CD4-positive, alpha-beta T cell treated with Interleukin-10 for 1 hour (primary cell): ENCODE measurements at places on chromosomes 3 and 15.
A peak's percentile ranks its signal among the peaks of the same experiment; 100 is the strongest.

GRCh38 chr15:79474252-79474651 is 42.1 kb downstream of the MINAR1 start:
- no peak for DNase-seq

- no peak for DNase-seq
These were observed 1457.3 kb upstream of the ALCAM start for GRCh38 chr3:103909395-103909794.

DNA sequence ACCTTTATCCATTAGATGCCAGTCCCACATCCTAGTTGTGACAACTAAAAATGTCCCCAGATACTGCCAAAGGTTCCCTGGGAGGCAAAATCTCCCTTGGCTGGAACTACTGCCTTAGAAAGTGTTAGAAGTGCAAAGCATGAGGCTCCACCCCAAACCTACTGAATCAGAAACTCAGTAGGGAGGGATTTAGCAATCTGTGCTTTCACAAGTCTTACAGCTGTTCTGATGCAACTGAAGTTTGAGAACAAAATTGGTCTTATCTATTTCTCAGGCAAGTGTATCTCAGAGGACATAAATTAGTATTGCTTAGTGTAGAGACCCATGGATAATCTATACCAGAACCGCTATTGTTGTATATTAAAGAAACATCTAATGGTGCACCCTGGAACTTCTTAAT is 70.2 kb downstream of the CLDN1 start:
- no peak for DNase-seq

DNA sequence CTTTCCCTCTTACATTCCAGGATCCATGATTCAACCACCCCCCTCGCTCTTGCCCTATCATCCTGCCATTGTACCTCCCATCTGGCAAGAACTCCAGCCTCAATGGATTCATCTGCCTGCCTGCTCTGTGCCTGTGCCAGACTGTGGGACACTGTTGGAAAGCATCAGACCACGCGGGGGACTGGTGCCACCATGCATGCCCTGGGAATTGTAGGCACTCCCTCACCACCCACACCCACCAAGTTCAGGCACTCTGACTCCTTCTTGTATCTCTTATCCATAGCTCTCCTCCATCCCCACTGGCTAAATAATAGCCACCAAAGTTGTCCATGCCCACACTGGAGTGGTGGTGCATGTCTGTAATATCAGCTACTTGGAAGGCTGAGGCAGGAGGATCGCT is 143.8 kb downstream of the TPRA1 start:
- DNase-seq = no peak

DNA sequence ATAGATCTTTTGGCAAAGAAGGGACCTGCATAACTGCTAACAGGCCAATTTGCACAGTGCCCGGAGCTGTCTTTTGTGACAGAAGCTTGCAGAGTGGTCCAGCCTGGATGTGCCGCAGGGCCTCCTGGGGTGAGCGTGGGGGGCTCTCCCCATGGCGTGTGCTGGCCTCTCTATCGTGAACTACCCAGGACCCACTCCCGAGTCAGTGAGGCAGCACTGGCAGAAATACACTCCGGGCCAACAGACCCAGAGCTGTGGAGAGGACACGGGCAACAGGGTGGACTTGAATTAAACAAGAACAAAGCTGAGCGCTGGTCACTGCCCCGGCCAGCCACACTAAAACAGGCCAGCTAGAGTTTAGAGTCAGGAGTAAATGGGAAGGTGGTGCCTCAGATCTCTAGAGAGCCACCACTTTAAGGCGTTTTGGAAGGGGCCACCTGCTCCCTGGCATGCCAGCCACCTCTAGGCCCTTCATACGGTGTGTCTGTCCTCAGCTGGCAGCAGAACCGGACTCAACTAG is 152.1 kb downstream of the KLF13 start:
- DNase-seq = no peak

- DNase-seq = no peak
These were observed 9.1 kb downstream of the FES start for GRCh38 chr15:90893175-90894090.

DNA sequence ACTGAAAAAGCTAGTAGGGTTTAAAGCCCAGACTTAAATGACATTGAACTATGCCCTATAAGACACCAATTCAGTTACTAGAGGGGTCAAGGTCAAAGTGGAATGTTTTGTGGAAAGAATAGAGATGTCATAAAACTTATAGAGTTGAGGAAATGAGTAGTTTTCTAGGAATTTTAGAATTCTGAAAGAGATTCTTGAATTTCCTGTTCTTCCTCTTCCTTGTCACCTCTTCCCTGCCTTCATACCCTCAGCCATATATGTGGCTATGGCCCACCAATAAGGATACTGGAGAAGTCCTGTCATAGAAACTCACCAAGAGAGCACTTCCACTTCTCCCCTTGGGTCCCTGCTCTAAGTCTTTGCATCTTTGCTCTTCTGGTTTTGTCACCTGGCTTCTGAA is 104.9 kb upstream of the TGFBR2 start:
- no peak for DNase-seq

- DNase-seq = no peak
These were observed 24.9 kb downstream of the SIAH2 start for GRCh38 chr3:150737874-150738679.

DNA sequence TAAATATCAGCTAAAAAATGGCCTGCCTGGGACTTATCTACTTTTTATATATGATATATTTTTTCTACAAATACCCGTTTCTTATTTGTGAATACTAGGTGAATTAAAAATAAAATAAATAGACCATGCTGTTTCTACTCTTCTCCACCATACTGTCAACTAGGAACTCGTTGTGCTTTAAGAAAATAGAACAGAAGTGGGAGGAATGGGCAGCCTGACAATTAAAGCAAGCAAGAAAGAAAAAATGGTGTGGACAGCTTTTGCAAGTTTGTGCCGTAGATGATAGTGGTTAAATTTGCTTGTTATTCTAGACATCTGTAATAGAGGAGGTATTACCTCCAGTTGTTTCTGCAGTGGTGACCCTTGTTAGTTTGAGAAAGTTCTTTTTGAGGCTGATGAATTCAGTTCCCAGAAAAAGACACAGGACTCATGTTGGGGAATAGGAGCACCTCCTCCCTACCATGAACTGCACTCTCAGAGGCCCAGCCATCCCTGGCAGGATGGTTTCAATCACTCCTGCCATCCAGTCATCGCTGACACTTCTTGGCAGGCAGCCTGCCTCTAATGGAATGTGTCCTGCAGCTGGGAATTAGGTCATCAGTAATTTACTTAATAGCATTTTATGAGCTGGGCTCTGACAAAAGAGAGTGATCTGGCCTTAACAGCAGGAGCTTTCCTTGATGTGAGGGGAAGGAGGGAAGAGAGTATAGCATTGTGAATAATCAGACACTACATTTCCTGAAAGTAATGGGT is 105.0 kb upstream of the GAP43 start:
- DNase-seq = no peak

DNA sequence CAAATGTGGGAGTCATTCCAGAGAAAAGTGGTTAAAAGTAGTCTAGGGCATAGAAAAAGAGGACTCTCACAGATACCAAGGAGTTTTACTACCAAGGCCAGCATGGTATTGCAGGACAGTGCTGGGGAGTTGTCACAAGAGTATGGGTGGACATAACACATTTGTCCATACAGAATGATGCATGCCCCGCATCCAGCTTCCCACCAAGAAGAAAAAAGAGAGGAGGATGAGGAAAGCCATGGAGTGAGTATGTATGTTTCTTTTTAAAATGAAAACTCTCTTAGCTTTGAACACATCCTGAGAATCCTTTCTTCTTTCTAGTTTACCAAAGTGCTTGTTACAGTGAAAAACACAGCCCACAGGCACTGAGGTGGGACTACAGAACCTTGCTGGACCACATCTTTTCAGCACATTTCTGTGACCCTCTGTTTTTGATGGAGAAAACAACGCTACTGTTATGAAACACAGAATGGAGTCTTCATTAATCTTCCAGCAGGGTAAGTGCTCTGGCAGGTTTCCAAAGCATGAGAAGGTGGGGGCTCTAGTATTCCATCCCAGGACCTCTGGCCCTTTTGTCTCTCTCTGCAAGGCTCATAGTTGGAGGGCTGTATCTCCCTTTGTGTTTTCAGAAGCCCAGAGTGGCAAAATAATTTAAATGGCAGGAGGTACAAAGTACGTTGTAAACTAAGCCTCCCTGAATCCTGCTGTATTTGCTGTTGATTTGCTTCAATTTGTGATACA is 12.7 kb downstream of the NR2E3 start:
- no peak for DNase-seq

DNA sequence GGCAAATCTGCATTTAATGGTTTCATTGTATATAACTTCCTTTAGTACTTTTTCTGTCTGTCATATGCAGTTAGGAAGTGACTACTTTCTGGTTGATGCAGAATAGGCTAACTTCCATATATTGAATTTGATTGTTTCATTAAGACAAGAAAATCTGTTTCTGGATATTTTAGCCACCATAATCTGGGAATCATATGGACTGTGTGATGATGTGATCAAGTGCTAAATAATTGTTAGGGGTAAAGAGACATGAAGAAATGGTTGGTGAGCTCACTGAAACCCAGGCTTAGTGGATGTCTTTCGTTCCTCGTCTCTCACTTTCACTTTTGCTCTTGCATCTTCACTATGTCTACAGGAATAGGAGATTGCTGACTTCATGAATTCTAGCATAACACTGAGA is 3.5 kb upstream of the MNS1 start:
- DNase-seq = peak; percentile 2

- DNase-seq = no peak
These were observed 62.7 kb downstream of the DGKG start for GRCh38 chr3:186299327-186299726.

GRCh38 chr3:130979117-130979516 is 47.5 kb downstream of the ASTE1 start:
- DNase-seq = no peak

GRCh38 chr15:63434576-63435186 is 53.0 kb upstream of the CA12 start:
- no peak for DNase-seq

DNA sequence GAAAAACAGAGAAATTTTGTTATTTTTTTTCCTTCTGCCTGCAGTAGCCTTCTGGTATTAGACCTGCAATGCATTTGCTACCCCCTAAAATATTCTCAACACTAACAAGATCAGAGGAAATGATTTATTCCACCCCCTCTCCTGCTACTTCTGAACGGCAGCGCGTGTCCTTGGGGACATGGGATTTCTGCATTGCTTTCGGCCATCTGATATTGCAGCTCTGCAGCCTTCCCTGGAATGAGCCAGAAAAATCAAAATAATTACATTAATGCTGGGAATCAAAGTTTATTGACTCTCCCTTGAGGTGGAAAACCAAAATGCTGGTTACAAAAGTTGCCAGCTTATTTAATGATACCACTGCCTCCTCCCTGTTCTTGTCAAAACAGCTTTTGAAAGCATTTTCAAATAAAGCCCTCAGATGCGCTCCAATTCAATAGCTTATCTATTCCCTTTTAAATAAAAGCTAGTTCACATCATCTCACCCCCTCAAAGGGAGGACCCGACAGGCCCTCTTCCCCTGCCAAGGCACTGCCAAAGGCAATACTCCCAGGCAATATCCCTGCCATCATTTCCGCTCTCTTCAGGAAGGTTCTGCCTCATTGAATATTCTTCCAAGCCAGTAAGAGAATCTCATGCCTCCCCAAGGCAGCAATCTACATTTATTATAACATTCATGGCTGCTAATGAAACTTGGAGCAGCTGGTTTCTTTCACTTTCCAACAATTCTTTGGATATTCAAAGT is 96.6 kb downstream of the FHIT start:
- no peak for DNase-seq

DNA sequence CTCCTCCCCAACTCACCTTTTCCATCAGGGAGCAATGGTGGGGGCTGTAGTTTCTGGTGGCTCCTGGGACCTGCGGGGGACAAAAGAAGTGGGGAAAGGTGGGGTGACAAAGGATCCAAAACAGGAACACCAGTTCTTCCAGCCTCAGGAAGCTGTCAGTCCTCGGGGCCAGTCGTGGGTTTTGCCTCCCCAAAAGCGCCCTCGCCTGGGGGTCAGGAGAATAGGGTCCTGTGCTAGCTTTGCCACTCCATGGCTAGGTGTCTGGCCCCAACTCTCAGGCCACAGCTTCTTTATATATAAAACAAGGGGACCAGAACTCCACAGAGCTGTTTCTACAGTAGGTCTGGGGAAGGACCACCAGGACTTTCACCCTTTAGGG is 4.0 kb downstream of the CCDC9B start:
- DNase-seq = peak; percentile 11

DNA sequence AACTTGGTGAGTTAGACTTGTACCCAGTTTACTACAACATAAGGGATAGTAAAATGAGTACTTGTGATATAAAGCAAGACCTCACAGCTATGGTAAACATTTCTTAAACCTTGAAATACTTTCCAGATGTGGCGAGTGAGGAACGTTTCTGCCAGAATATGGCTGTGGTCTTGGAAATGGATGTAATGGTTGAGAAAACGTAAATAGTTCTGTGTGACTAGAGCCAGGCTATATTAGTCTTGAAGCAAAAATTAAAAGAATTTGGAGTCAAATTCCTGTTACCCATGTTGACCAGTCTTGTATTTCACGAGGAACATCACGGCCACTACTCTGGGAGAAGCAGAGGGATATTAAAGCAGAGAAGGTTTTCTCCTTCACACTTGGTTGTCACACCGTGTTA is 15.3 kb downstream of the OR4F15 start:
- DNase-seq = no peak

- DNase-seq = peak; percentile 83
These were observed 42.2 kb upstream of the PLCL2 start for GRCh38 chr3:16842272-16843270.

DNA sequence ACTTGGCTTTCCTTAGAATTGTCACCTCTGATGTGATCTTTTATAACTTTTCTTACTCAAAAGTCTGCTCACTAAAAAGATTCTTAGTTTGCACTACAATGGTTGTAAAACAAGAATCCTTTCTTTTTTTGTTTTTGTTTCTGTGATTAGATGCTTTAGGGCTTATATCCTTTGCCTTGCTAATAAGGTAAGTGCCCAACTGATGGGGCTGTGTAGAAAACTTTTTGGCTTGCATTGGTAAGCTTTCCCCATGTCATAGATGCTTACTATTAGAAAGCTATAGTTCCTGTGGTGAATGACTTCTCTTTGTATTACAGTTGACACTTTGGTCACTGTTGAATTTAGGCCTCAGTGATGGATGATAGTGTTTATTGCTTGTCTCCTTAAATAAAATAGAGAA is 5.1 kb downstream of the ABHD5 start:
- DNase-seq = no peak

GRCh38 chr3:196502775-196503195 is 783 bp downstream of the RNF168 start:
- DNase-seq = peak; percentile 65

- DNase-seq = no peak
These were observed 61.6 kb downstream of the NEK10 start for GRCh38 chr3:27307566-27307965.

DNA sequence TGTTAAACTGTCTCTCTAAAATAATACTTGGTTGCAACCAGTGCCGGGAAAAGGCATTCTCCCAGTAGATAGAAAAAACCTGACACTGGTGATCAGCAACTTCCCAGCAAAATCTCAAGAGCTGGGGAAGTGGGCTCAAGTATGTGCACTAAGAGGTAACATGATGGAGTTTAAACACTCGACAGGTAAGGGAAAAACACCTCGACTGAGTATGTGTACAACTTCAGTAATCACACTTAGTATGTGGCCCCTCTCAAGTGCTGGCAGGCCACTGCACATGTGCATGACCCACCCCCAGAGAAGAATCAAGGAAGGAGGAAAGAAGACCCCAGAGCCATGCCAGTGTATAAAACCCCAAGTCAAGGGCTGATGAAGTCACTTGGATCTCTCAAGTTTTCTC is 27.4 kb downstream of the SPESP1 start:
- DNase-seq = no peak
